ENCODE measurements at places on chromosomes 12 and 14.

DNA sequence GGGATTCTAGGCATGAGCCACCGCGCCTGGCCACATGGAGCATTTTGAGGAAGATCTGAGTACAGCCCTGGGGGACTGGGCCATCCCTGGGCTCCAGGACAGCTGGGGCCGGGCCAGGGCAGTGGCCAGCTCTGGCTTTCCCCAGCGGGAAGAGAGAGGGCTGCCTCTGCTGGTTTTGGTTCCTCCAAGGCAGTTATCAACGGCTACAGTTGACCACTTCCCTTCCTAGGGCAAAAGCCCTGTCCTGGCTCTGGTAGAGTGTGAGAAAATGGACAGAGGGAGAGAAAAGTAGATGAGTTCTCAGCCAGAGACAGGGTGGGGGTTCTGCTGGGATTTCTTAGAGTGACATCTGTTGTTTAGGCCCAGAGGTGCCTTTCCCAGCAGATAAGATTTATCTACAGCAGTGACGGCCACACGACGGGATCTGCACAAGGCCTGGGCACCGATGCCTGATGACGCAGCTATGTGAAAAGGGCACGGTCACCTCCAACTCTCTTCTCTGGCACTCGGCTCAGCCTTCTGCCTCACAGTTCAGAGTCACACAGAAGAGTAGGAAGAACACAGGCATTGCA lies 5.5 kb upstream of the HVCN1 start:
- DNase-seq, result no peak

- no peak for DNase-seq
These were observed 227.3 kb downstream of the DPF3 start for GRCh38 chr14:72666610-72667009.

GRCh38 chr12:60689137-60689536 lies 1093.3 kb downstream of the SLC16A7 start:
- DNase-seq, result no peak

DNA sequence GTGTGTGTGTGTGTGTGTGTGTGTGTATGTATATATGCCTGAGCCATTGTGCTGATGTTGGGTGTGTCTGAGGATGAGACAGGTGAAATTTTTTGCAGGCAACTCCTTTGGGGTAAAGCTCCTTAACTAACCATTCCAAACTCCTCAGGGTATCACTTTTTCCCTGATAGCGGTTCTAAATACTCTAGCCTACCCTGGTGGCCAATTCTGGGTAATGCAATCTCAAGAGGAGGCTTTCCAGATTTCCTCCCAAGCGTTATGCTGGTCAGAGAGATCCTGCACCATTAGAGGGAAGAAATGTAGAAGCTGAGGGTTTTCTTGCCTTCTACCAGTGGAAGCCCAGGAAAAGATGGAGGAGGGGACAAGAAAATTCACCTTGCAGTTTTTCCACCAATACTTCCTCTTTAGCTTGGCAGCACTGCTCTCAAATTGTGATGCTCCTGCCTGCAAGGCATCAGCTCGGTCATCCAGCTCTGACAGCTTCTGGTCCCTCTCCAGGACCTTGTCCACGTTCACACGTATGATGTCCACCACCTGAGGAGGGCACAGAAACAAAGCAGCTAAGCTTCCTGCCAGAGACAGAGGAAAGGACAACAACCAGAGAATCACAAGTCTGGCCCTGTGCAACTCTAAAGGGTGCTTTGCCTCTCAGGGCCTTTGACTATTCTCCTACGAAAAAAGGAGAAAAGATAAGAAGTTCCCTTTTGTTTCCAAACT lies 4.9 kb downstream of the VAMP1 start:
- DNase-seq, result no peak

DNA sequence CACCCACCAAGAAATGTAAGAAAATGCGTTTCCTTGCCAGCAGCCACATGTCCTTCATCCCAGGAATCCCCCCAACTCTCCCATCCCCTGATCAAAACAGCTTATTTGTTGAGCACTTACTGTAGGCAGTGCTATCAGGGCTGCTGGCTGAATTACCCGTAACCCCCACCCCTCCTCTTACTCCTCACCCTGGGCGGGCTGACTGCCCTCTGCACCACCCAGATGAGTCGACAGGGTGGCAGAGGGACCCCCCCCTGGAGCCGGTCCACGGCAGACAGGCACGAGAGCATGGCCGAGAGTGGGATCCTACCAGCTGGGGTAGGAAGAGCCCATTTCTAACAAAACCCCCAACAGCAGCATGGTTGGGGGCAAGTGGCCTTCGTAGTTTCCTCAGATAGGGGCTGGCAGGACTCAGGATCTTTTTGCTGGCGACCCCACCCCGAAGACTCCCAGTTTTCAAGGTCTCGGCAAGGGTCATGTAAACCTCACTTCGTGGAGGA lies 1.1 kb upstream of the RHOF start:
- no peak for DNase-seq

Data from suprapubic skin (tissue), 4 donors.